Fibroblast of skin of left quadriceps (primary cell): ENCODE measurements at places on chromosomes 3 and 15.

- DNase-seq, result no peak
Measured at GRCh38 chr15:69887009-69887408, 210.7 kb downstream of the TLE3 start.

DNA sequence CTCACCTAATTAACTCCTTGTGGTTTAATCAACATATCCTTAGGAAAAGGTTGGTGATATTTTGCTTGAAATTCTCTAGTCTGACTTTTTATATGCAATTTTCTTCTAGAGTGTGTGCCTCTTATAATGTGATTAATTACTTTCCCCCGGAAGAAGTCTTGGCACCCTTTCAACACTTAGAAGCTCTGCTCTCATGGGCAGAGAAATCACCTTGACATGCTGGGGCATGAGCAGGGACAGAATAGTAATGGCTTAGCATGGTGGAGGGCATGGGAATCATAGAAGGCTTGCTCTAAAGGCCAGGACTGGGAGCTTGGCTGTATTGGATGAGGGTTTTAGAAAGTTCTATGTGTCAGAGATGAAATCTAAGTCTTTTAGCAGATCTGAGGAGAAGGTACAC, 293.5 kb downstream of the AGBL1 start:
- no peak for DNase-seq

GRCh38 chr3:31565288-31565687, 32.6 kb downstream of the STT3B start:
- DNase-seq, result no peak

DNA sequence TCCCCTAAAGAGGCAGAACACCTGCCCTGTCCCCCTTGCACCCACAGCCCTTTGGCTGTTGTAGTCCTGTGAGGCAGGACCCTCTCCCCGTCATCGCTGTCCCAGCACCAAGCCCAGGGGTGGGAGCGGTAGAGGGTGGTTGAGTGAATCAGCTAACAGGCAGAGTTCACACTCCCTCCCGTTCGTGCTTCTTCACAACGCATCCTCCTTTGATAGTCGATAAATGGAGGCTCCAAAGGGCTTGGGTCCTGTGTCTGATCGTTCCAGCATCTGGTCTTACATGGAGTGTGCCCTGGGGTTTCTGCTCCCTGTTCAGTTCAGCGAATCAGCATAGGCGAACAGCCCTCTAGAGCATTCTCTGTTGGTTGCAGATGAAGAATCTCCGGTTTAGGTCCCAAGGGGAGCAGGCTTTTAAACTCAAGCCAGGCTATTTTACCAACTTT, 820 bp upstream of the HMCES start:
- no peak for DNase-seq

DNA sequence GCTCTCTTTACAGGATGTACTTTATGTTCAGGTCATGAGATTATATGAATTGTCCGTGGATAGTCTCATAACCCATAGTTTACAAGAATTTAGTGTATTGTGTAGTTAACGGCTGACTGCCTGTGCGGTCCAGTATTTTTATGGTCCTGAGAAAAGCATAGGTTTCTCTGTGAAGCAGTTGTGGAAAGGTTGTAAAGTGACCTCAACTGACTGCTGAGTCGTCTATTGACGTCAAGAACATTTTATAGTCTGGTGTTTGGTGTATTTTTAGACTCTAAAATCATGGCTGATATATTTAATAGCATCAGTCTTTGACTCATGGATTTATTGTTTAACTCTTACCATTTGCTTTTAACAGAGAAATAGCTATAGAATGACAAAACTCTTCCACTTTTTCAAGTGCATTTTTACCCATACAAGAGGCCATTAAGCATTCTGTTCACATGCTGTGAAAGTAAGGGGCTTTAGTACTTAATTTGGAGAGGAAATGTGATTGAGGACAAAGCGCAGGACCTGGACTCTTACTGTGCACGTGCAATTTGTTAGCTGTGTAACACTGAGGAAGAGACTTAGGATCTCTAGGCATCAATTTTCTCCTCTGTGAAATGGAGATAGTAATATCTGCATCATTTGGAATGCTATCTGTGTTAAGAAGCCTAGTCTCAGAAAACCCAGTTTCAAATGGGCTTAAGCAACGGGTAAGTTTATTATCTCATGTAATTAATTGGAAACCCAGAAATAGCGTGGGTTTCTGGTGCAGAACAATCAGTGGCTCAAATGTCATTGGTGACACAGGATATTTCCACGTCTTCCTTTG, 240.8 kb downstream of the NFKBIZ start:
- peak; percentile 94 for DNase-seq

- DNase-seq, result no peak
Measured at GRCh38 chr3:105394177-105394576, 27.5 kb downstream of the ALCAM start.

DNA sequence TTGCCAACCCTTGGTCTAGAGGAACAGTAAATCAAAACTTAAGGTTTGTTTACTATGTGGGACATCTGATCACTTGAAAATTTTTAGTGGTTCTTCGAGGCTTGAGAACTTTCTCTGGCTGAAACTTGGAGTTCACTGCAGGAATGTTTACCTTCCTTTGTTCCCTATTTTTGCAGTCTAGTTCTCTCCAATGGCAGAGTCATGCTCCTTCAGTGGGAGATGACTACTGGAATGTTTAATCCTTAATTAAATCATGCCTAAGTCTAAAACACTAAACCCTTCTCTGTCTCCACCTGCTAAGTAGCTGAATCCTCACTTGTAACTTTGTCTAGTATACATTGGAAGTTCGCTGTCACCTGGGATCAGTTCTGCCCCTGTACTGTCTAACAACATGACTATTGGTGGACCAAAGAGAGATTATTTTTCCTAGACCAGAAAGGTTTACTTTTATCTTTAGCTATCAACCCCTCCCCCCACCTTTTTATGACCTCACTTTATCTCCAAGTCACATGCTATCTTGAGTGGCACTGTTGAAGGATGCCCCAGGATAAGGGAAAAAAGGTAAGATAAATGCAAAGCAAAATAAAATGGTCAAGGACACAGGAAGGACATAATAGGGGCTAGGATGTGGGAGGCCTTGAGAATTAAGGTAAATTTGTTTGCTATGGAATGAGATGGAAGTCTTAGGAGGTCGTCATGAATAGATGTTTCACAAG, 1.2 kb upstream of the ZNF609 start:
- DNase-seq, result no peak

GRCh38 chr3:69441040-69441439, 55.2 kb upstream of the FRMD4B start:
- DNase-seq, result no peak

DNA sequence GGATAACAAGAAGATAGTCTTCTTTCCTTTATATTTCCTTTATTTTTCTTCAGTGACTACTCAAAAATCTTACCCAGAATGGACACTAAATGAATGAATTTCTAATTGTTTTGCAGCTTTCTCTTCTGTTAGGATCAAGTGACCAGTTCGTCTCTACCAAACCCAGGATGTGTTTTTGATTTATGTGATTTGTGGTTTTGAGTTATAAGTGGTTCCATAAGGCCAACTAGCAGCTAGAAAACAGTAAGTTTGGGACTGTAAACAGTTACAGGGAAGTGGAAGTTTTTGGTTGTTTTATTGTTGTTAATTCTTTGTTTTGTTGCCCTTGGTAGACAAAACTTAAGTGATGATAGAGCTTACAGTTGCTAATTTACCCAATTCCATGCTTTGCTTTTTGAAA, 456.5 kb downstream of the IL5RA start:
- DNase-seq, result no peak

DNA sequence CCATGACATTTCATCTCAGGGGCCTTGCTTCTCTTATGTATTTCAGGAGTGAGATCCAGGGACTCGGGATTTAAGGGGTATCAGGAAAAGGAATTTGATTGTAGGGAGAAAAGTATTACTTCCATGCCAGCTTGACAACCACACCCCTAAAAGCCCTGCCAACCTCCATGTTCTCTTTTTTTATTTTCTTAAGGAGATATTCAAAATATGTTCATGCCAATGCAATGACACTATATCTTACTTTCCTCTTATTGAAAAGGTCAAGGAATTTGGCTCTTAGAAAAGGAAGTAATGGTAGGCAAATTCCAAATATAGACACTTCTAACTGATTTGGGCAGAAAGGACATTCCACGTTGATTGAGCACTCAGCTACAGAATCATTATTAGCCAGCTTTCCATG, 407.5 kb upstream of the NECTIN3 start:
- no peak for DNase-seq

- no peak for DNase-seq
Measured at GRCh38 chr3:17033516-17034168, 148.9 kb downstream of the PLCL2 start.

- peak; percentile 97 for DNase-seq
Measured at GRCh38 chr3:61650276-61650675, 88.9 kb downstream of the PTPRG start.

- DNase-seq, result peak; percentile 76
Measured at GRCh38 chr3:179544981-179545645, 17.6 kb upstream of the ACTL6A start.

DNA sequence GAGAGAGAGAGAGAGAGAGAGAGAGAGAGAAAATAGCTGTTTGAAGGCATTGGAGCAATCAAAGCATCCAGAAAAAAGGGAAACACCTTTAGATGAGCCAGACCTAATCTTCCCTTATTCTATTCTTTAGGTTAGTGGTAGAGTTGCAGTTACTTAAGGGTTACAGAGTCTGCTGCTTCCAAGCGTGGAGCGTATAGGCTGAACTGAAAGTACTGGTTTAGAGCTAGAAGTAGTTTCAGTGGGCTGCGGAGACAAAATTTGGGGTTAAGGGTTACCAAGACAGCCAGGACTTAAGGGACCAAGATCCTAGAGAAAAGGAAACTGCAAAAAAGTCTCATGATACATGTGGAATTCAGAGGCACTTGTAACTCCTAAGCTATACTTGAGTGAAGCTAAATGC, 66.1 kb upstream of the MEIS2 start:
- no peak for DNase-seq

DNA sequence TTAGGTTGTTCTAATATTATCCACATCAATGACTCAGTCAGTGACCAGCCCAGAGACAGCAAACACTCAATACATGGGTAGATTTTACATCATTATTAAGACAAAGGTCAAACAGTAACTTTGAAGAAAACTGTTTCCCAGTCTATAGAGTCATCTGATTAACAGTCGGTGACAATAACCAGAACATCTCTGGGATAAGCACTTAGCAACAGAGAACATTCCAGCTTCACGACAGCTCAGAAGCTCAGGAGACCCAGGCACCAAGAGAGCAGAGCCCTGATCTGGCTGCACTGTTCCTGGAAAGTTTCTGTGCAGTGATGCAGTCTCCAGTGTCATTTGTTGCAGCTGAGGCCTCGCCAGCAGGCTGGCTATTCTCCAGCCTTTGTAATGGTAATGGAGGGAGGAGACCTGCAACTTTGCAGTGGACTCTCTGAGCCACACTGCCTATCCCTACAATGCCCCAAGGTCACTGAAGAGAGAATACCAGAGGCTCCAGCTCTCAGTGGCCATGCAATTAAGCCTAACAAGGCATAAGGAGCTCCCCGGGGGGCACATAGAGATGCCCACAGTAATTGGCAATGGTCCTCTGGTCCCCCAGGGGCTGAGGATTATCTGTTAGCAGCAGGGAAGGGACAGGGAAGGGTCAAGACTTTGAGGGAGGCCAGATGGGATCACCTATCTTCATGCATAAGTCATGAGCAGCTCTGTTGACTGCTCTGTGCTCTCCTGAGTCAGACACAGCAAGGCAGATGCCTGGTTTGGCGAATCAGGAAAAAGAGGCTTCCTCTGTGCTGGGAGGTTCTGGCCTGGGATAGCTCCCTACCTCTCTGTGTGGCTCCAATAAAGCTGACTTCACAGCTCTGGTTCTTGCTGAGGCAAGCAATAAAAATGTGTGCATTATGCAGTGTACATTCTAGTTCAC, 163.6 kb downstream of the CTNNB1 start:
- no peak for DNase-seq

DNA sequence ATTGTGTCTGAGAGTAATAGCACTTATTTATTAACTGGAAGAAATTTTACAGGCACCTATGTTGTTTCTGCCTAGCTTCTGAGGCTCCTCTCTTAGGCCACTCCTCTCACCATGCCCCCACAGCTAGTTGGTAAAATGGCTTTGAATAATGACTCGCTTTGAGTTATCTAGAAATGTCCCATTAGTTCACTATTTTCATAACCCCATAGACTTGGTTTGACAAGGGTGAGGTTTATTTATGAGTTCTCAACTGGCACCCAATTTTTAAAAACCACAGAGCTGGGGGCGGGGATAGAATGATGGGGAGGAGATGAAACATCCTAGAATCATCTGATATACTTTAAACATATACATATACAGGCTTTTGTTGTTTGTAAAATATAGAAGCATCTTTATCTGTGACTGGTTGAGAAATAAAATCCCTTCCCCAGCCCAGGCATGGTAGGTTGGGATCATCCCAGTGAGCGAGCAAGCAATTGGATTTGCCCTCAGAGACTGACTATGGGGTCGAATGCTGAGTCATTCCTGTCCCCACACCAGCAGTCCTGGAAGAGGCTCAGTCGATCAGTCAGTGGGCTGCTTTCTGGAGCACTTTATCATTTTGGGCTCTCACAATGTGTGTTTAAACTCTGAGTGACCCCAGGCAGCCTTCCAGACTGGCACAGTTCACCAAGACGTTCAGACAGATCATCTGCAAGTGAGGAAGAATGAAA, 60.2 kb upstream of the TSEN2 start:
- DNase-seq, result no peak

DNA sequence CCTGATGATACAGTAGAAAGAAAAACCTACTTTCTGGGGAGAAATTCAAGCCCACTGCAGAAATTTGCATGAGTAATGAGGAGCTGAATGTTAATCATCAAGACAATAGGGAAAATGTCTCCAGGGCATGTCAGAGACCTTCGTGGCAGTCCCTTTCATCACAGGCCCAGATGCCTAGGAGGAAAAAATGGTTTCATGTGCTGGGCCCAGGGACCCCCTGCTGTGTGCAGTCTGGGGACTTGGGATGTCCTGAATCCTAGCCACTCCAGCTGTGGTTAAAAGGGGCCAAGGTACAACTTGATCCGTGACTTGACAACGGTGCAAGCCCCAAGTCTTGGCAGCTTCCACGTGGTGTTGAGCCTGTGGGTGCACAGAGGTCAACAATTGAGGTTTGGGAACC, 10.3 kb upstream of the EIF5A2 start:
- no peak for DNase-seq

GRCh38 chr3:184590795-184591194, 29.2 kb downstream of the EPHB3 start:
- no peak for DNase-seq

- no peak for DNase-seq
Measured at GRCh38 chr3:89740080-89740880, 632.9 kb downstream of the EPHA3 start.

- no peak for DNase-seq
Measured at GRCh38 chr3:25592510-25592968, 72.2 kb downstream of the TOP2B start.

GRCh38 chr3:131794766-131795388, 239.9 kb downstream of the CPNE4 start:
- DNase-seq, result peak; percentile 31

DNA sequence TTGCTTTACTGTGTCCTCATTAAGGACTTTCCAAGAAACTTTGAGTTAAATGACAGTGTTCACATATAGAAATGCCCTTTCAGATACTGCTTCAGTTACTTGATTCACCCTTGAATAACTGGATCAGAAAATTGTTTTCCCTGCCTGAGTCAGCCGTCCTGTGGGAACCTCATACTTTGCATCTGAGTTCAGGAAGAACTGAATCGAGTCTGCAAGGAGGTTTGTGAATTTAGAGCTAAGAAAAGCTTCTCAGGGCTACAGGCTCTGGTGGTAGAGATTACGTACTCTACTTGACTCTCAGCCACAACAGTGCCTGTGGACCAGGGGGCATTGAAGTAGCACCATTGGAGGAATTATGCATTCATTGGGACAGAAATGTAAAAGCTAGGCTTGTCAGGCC, 252.4 kb upstream of the C2CD4B start:
- no peak for DNase-seq

- DNase-seq, result no peak
Measured at GRCh38 chr15:76282465-76282864, 28.8 kb downstream of the ETFA start.

- no peak for DNase-seq
Measured at GRCh38 chr3:11212784-11213183, 58.5 kb downstream of the HRH1 start.
